ENCODE measurements at places on chromosomes 7 and 10.

DNA sequence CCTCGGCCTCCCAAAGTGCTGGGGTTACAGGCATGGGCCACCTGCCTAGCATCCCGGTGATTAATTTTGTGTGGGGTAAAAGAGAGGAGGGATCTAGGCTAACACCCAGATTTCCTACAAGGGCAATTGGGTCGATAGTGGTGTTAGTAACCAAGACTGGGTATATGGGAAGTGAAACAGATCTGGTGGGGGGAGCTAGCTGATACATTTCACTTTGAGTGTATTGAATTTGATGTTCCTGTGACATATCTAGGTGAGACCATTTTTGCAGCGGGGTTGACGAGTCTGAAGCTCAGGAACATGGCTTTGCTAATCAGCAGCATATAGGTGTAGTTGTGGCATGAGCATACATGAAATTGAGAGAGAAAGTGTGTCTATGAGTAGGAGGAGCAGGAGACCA, 12.0 kb downstream of the CLCN1 start:
- no peak for DNase-seq

DNA sequence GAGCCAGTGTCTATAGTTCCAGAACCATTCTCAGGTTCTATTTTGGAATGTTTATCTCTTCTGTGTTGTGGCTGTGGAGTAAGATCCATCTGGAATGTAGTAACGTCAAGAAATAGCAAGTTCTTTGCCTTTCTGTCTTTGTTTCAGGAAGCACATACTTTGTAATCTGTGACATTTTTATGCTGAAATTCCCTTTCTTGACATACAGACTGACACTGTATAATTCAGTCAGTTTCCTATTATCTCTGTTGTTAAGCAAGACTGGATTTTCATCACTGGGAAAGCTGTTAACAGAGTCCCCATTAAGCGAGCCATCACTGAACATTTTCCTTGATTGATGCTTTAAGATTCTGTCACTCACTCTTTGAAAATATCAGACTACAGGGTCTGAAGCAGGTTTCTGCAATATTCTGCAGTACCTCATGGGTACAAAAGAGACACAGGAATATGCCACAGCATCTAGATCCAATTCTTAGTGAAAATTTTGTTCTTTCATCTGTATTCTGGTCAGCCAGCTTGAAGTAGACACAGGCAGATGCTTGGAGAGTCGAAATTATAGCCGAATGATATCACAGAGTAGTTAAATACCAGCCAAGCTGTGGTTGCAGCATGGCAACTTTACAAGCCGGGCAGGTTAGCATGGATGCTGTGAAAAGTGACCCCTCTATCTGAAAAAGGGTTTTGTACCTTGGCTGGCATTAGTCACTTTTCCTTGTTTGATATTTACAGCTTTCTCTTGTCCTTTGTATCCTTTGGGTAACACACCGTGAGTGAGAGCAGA, 62.6 kb downstream of the CACNB2 start:
- no peak for DNase-seq

DNA sequence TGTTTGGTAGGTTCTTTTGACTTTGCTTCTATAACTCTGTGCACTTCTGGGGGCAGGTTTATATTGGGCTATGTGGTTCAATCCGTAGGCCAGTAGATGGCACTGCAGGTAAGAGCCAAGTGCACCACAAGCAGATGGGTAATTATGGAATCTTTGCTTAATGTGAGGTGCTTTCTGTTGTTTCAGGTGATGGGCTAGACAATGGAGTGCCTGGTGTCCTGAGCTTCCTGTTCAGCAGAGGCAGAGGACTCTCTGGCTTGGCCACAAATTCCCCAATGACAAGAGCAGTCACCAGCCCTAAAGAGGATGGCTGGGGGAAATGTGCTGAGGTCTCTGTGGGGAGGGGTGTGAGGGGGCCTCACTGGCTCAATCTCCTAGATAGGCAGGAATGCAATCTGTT, 455.0 kb downstream of the CCSER2 start:
- DNase-seq = peak; percentile 65

DNA sequence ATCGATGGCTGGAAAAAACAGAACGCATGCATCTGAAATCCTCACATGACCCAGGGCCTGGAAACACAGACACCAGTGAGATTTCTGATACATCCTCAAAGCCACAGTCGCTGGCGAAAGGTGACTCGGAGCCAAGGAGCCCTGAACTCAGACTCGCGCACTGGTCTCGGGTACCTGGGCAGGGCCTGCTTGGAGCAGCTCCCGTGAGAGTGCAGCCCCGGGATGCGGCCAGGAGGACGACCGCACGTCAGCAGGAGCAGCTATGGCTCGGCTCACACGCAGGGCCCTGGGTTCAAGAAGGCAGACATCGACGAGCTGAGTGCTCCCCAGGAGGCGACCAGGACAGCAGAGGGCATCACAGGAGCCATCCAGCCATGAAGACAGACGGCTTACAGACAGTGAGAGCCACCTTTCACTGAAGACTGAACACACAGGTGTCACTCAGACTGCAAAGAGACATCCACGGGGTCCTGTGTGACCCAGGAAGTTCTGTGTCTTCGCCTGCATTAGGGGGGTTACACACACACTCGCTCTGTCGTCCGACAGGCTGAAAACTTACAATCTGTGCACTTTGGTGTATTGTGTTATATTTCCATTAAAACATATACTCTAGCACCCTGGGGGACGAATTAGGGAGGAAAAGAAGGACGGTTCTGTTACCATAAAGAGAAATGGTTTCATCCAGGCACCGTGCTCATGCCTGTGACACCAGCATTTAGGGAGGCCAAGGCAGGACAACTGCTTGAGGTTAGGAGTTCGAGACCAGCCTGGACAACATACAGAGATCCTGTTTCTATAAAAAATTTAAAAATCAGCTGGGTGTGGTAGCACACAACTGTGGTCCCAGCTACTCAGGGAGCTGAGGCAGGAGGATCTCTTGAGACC, 227.7 kb downstream of the MAD1L1 start:
- DNase-seq = no peak

- DNase-seq = peak; percentile 53
Observed at GRCh38 chr7:20331910-20332813, 1.5 kb downstream of the ITGB8 start.

DNA sequence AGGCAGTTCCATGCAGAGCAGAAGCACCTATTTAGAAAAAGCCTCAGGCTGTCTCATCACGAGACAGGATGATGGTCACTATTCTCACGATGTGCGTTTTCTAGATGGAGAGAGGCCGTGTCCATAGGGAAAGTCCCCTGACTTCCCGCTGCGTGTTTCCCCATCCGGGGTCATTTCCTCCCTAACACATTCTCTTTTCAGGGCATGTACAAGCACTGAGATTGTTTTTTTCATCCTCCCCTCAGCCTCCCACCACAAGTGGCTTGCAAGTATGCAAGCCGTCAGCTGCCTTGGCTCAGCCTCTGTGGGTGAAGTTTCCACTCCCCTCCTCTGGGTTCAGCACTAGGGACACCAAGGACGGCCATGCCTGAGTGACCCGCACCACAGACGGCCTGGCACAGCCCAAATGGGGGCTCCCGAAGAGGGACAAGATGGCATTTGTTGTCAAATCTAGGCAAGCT, 2.7 kb upstream of the CALML5 start:
- no peak for DNase-seq

DNA sequence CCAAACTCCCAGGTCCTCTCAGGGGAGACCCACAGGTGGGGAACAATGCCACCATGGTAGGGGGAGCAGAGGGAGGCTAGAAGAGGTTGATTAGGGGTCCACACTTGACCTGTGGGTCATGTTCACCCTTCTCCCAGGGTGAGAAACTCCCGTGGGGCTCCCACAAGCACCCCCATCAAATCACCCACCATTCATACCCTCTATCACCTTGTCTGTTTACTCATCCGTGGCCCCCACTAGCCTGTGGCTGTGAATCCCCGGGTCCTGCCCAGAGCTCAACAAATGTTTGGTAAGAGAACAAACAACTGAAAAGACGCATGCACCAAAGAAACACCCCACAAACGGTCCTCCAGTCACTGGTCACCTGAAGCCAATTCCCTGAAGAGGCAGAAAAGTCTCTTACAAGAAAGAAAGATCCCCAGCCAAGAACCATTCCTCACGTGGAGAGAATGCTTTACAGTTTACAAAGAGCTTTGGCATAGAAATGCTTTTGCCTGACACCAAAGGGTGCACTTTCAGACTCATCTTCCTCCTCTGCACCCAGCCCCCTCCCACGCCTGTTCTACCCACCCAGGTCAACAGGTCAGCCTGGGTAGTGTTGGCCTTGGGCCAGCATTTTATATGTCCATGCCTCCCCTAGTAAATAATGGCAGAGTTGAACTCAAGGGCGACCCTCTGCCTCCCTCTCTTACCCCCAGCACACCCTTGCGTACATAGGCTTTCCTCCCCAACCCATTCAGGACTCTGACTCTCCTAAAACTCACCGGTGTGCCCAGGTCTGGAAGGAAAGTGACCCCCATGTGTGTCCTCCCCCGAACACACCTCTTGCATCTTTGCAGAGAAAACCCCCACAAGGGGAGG, 1.9 kb downstream of the ZCCHC24 start:
- DNase-seq = no peak

DNA sequence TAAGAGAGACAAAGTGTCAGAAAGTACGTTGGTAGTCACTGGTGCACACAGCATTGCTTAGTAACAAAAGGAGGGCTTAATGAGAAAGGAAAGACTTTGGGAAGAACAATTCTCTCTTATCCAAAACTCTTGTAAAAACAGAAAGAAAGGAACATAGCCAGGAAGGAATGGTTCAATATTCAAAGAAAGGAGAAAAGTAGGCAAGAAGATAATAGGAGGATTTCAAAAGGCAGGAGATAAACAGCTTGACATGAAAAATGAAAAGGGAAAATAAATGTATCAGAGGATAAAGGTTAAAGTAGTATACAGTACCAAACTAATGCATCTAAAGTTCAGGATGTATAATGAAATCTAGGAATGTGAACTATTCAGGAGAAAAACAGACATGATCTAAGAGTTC, 20.1 kb downstream of the ZFAND4 start:
- no peak for DNase-seq

GRCh38 chr10:107284187-107284586, 119.7 kb upstream of the SORCS1 start:
- peak; percentile 8 for DNase-seq

- DNase-seq = no peak
Observed at GRCh38 chr7:17668122-17668521, 272.2 kb downstream of the SNX13 start.

- no peak for DNase-seq
Observed at GRCh38 chr10:21424459-21424861, 101.0 kb downstream of the SKIDA1 start.

GRCh38 chr10:119320981-119321380, 113.6 kb downstream of the GRK5 start:
- DNase-seq = no peak

DNA sequence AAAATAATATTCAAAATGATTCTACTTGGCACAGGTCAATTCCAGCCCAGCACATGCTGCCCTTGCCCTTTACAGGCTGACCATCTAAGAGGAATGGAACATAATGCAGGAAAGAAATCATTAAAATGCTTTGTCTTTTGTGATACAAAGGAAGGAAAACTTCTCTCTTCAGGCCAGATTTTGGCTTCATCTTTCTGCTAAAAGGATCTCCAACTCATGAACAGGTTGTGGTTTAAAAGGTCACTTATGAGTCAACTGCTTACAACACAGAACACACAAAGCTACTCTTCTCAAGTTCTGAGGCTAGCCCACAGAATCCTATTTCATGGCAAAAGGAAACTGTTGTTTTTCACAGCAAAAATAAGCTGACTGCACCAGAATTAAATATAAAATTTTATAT, 197.1 kb downstream of the DOCK4 start:
- DNase-seq = no peak

- DNase-seq = peak; percentile 44
Observed at GRCh38 chr10:13758312-13758711, 171.5 kb downstream of the PRPF18 start.

DNA sequence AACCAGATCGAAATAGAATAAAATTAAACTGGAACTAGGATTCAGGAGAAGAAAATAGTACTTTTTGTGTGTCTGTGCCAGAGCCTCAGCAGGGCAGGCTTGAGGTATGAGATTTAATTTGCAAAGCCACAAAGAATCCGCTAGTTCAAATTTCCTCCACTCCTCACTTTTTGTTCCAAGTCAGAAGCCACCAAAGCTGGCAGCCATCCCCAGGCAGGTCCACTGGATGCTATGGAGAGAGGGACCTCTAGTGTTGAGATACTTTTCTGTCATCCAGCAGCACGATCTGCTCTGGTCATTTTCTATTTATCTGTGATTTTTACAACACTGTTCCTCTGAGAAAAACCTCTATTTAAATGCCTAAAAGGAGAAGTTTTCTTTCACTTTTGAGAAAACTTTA, 147.9 kb upstream of the FRMD4A start:
- peak; percentile 86 for DNase-seq

DNA sequence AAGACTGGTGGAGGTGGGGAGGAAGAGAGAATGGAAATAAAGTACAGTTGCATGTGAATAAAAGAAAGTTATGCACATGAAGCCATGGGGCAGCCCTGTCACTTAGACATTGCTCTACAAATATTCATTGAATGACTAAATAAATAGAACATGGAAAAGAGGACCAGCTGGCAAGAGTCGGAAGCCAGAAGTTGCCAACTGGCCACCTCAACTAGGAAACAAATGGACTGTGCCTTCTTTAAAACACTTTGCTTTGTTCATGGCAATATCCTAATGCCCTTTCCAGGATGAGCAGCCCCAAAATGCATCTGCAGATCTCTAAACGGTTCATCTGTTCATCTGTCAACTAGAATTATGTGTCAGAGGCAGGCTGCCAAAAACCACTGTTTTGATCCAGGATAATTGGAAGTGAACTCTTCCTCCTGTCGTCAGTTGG, 157.3 kb downstream of the NOC3L start:
- no peak for DNase-seq

GRCh38 chr7:45180084-45180986, 22.7 kb downstream of the RAMP3 start:
- DNase-seq = no peak

DNA sequence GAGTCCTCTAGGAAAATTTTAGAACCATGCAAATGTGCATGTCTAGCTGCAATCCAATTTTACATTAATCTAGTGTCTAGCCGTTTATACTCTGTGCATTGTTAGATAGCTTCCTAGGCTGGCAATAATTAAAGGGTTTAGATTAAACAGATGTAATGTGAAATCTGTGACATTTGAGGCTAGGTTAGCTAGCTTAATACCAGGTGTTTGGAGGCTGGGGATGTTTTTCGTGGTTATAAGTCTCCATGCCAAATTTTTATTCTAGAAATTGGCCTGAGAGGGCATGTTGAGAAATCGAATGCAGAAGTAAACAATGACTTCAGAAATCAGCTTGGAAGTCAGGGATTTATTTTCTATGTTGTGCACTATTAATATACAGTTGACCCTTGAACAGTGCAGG, 94.2 kb downstream of the ST7 start:
- DNase-seq = no peak

- no peak for DNase-seq
Observed at GRCh38 chr10:68727146-68727545, 6.1 kb downstream of the CCAR1 start.

- DNase-seq = peak; percentile 43
Observed at GRCh38 chr7:149624006-149624405, 126.4 kb upstream of the ZNF746 start.

DNA sequence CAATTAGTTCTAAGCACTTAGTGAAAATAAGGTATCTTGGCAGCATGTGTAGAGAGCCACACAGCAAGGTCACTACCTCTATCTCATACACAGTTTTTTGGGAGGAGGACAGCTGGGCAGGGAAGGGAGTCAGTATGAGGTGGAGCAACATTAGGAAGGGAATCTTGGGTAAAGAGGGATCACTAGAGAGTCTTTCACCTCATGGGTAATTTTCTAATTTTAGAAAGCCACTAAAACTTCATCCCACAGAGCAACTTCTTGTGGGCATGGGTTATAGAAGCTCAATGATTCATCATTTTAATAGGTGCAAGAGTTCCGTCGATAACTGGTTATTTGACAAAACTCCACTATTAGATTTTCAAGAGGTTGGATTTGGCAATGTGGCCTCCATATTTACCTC, 2.5 kb downstream of the NRAP start:
- DNase-seq = no peak
